Diencephalon (tissue), 1 donor: ENCODE measurements at places on chromosomes 12 and 14. TPM values are rescaled to one million over a fixed set of nuclear protein-coding genes. Genes with fewer than 3 reads are reported as not detected.

The SERPINA10 gene
- not detected for total RNA-seq

The AKAP3 gene
- 3.7 TPM for total RNA-seq

The C1S gene
- total RNA-seq, result 13.1 TPM

The WNT1 gene
- not detected for total RNA-seq

The GLIPR1L1 gene
- not detected for total RNA-seq

The CLEC9A gene
- total RNA-seq, result not detected
